ENCODE measurements at places on chromosomes 6 and 20.

DNA sequence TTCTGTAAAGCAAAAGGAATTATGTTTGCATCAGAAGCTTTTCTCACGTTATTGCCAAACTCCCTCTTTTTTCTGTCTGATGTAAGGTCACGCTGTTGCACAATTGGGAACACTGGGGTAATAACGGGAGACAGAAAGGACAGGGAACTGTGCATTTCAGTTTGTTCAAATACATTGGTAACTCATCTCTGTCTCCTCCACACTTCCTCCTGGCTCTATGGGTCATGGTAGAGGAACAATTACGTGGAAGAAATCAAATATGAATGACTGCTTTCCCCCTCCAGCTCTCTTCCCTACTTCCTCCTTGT, 132.2 kb upstream of the TNFAIP3 start:
- DNase-seq, result no peak

DNA sequence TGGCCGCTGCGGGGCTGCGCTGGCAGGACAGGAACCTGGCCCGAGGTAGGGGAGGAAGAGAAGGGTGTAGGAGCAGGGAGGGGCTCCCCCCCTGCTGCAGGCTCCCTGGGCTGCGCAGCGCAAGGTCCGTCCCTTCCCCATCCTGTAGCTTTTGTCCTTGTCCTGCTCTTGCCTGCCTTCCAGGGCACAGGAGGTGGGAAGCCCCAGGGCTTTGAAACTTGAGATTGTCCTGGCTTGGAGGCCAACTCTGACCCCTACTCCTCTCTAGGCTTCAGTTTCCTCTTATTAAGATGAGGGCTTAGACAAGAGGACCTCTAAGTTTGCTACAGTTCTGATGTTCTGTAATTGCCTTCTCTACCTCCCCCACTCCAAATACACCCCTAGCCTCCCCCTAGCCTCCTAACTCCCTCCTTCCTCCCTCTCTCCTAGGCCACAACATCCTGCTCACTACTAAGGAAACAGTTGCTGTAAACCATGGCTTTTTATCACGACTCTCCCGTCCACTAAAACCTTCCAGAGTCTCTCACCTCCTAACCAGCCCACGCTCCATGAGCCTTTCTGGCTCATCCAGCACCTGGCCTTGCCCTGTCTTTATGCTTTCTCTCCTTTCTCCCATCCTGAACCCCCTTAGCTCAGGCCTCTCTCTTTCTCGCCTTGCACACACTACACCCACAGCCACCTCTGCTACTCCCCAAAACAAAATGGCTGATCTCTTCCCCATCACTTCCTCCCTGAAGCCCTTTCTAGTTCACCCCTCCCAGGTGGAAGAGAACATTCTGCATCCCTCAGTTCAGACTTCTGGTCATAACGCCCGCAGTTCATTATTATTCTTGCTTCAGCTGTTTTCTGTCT, 10.2 kb downstream of the UNC5CL start:
- no peak for DNase-seq

DNA sequence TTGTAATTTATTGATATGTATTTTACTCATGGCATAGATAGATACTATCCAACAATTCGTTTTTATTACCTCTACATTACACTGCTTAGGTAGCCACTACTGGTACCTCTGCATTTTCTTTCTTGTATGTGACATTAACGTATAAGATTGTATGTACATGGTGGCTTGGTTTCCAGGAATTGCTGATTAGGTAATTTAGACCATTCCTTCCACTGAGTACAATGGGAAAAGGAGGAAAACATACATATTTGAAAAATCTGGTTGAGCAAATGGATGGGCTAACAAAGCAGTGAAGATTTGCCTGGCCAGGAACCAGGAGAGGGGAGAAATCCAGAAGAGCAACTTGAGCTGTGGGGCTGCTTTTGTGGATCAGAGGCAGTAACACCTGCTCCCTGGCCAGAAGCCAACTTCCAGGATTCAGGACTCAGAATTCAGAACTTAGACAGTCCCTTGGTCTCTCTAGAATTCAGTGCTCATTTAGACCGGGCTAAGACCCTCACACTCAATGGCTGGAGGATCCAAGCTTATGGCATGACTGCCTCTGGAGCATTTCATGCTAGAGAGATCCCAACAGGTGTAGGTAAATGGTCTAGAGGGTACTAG, 17.9 kb upstream of the MICB start:
- no peak for DNase-seq

- no peak for DNase-seq
Measured at GRCh38 chr20:59190466-59190865, 26.8 kb downstream of the ZNF831 start.

GRCh38 chr20:60494476-60494875, 536.3 kb downstream of the CDH26 start:
- DNase-seq, result no peak

- DNase-seq, result no peak
Measured at GRCh38 chr20:16917636-16918035, 169.5 kb downstream of the OTOR start.

GRCh38 chr6:52921743-52922142, 12.2 kb upstream of the GSTA3 start:
- DNase-seq, result no peak

DNA sequence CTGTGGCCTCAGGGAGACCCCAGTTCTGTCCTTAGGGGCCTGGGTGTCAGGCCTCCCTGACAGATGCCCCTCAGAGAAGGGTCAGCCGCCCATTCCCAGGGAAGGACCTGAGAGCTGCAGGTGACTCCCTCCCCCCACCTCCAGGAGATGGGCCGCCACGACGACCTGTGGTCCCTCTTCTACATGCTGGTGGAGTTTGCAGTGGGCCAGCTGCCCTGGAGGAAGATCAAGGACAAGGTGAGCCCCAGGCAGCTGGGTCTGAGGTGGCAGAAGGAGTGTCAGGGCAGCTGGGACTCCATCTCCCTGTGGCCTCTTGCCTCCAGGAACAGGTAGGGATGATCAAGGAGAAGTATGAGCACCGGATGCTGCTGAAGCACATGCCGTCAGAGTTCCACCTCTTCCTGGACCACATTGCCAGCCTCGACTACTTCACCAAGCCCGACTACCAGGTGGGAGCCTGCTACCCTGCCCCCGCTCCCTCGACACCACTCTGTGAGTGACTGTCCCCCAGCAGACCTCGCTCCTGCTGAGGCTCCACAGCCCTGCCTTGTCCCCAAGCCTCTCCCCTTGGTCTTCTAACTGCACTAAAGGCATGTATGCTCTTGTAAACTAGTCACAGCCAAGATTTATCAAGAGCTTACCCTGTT, 12.2 kb downstream of the TTBK1 start:
- DNase-seq, result no peak

DNA sequence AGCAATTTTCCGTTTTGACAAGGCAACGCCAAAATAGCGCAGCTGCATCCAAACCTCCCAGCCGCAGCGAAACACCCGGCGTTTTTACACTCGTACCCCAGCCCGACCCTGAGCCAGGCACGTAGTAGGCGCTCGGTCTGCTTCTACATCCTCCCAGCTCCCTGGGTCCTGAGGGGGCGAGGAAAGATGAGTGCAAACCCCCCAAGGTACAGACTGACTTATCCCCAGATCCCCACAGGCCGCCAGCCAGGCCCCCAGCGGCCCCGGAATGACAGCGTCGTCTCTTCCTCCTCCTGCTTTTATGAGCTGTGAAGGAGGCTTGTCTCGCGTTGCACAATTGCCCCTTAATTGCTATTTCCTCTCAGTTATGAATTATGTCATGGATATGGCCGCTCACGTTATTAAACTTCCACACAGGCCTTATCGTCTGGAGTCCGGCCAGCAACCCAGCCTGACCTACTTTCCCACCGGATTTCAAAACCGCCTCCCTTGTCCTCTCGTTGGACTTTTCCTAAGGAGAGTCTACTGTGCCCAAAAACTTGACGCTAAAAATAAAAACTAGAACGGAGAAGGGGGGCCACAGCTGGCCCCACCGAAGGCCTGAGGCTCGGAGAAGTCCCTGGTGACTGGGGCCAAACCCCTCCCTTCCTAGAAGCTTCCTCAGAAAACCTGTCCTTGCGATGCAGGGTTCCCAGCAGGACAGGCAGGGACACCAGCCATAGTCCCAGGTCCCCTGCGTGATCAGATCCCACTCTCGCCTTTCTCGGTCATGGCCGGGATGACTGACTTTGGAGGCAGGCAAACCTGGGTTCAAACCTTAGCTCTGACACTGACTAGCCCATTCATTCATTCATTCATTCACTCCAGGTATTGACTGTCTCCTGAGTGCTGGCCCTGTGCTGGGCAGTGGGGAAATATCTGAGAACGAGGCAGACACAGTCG, 130.9 kb upstream of the PTPN1 start:
- DNase-seq, result no peak

DNA sequence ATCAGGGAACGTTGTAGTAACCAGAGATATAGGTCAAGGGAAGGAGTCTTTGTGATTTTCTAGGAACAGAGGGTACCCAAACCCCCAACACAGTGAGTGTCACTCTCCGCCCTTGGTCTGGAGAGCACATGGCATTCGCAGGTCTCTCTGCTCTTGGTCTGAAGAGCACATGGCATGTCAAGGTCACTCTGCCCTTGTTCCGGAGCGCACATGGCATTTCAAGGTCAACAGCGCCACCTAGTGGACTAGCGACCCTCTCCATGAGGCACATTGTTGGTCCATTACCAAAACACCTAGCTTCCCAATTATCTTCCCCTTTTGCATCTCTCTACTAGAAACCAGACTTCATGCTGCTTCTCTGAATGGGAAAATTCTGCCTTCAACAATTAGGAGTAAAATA, 260.0 kb downstream of the C6orf118 start:
- no peak for DNase-seq

DNA sequence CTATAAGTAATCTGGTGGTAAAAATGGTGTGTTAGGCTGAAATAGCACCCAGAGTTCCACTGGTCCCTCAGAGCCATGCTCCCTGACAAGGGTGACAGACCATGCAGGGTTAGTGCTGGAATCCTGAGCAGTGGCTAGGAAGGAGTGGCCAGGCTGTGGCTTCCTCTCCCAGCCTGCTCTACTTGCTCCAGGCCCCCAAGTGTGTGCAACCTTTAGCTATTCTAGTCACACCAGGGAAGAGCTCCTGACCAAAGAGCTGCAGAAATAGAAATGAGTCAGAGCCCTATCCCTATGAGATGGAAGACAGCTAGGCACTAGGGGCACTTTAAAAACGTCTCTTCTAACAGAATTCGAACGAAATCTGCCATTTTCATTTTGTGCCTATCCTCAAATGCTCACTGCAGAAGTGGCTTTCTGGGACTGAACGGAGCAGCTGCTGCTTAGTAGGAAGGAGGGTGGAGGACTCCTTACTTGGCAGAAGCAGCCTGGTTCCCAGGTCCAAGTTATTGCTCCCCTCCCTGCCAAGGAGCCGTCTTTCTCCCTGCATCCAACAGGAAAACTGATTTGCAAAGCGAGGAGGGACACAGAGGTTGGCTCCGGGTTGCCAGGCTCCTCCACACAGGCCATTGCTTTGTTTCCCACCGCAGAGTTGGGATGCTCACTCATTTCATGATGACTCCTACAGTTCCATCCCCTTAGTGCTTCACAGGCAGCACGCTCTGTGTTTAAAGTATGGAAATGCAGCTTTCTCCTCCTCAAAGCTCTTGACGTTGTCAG, 754.5 kb downstream of the C6orf118 start:
- DNase-seq, result no peak

- peak; percentile 50 for DNase-seq
Measured at GRCh38 chr20:57596998-57597939, 23.0 kb downstream of the ZBP1 start.

GRCh38 chr20:57698116-57698866, 11.5 kb downstream of the PMEPA1 start:
- DNase-seq, result peak; percentile 31

- no peak for DNase-seq
Measured at GRCh38 chr6:29678114-29678513, 2.8 kb downstream of the ZFP57 start.

DNA sequence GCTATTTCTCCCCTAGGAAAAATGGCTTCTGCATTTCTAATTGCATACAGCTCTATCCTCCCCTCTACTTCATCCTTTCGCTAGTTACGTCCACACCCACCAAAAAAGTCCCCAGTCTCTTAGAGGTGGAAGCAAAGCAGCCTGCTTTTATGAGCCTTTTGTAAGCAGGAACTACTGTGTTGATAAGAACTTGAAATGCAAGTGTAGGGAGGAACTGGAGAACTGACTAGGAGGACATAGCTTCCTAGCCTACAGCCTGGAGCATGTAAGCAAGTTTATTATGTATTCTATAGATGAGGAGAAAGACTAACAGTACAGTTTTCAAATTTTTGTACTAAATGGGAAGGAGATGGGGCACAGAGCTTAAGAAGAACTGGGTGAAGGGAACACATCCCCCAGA, 10.3 kb downstream of the ARHGAP18 start:
- DNase-seq, result no peak

GRCh38 chr6:135145063-135145800, 35.9 kb upstream of the MYB start:
- no peak for DNase-seq

GRCh38 chr6:110055387-110055735, 77.2 kb downstream of the GPR6 start:
- DNase-seq, result no peak

DNA sequence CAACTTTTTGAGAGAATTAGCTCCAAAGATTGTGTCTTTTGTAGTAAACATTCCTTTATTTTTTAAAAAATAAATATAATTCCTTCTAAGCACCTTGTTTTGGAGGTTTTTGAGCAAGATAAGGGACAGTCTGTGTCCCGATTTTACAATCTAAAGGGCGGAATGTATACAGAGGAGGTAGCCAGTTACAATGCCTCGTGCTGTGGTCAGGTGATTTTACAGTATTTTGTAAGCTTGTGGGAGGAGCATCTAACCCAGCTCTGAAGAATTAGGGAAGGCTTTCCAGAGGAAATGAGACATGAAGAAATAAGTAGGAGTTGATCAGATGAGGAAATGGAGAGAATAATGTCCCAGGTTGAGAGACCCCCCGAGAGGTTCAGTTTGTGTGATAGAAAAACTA, 1.3 kb downstream of the HINT3 start:
- DNase-seq, result no peak

DNA sequence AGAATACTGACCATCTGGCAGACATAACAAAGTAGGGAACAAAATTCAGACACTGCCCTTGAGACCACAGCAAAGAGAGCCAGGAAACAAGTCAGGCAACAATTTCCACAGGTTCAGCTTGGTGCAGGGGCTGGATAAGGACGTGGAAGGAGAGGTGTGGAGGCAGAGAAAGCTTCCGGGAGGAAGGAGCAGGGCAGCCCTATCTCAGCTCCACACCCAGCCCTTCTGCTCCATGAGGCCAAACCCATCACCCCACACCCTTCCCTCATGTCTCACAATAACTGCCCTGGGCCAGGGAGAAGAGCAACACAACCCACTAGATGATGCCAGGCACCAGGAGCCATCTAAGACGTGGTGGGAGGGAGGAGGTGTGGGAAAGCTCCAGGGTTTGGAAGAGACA, 5.8 kb downstream of the SNHG17 start:
- DNase-seq, result no peak

DNA sequence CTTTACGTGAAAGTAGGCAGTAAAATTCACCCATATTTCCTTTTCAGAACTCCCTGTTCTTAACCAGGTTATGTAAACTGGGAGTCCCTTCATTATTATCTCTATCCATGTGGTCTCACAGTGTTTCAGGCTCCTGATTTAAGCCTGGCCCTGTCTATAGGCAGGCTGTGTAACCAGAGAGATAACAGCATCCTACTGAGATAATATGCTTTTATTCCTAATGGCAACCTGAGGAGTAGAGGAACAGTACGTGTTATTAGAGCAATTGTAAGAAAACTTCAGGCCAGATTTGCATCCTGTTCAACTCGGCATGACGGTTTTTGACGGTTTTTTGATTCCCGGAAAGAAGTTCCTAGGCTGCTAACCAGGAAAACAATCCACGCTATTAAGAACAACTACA, 16.9 kb downstream of the FUT9 start:
- no peak for DNase-seq

Data from effector memory CD4-positive, alpha-beta T cell (primary cell).